ENCODE measurements at places on chromosomes 2 and 18. TPM values are rescaled to one million over a fixed set of nuclear protein-coding genes. Genes with fewer than 3 reads are reported as not detected.

COL4A4 gene
- total RNA-seq = not detected

GRCh38 chr2:199433204-199433832 is 24.4 kb downstream of the SATB2 start:
- H3K36me3 ChIP-seq = peaks cover 37% of the 10 kb centered on the region
- peaks cover 14% of the 10 kb centered on the region for H3K4me1 ChIP-seq
- no peaks in the 10 kb centered on the region for H3K27me3 ChIP-seq
- no peak overlapping the region for H3K27ac ChIP-seq
- no peak overlapping the region for H3K4me3 ChIP-seq
- DNase-seq = no peak

PLEK gene
- total RNA-seq = not detected

DNA sequence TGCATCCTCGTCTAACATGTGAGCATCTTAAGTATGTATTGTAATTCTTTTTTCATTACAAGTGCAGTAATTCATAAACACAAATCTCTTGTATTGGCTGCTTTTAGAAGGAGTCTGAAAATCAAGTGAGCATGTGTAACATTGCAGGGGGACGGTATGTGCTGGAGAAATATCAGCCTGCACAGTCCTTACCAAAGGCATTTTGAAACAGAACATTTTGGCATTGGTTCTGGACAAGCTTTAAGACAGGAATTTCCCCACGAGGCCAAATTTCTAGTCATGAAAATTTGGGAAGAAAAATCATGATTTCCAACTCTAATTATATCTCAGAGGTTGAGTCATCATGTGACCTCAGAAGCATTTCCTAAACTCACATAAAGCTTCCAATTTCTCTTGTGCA is 24.7 kb upstream of the NRP2 start:
- H3K4me1 ChIP-seq = peaks cover 28% of the 10 kb centered on the region
- H3K27ac ChIP-seq = no peak overlapping the region
- H3K36me3 ChIP-seq = no peaks in the 10 kb centered on the region
- no peak for DNase-seq
- no peaks in the 10 kb centered on the region for H3K27me3 ChIP-seq
- no peak overlapping the region for H3K4me3 ChIP-seq

DNA sequence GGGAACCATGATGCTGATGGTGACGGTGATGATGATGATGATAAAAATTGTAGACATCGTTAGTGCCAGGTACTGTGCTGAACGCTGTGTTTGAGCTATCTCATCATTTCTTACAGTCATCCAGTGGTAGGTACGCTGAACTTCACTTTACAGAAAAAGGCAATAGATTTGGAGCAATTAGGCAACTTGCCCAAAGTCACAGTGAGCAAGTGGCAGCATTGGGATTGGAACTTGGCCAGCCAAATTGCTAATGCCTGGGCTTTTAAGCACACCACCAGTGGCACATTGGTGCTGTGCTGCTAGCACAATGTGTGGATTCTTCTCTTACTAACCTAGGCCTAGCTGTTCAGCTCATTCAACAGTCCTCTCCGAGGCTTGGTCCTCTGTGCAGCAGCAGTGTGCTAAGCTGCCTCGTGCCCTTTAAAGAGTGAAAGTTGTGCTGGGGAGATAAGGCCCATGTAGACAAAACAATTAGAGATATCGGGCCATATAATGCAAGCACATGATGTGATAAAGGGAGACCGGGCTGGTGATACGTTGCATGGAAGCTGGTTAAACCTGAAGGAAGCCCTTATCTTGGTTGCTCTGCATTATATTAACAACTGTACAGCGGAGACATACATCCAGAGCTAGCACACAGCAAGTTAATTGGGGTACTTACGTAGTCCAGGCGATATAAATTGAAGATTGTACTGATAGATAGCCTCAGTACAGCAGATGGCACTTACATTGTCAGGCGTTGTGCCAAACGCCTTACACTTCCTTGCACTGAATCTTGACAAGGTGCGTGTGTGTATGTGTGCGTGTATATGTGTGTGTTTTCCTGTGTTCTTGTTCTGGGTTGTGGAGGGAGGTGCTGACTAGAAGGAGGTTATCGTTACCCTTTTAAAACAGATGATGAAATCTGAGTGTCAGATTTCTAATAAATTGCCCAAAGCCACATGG is 28.4 kb downstream of the HK2 start:
- H3K4me3 ChIP-seq = no peak overlapping the region
- DNase-seq = no peak
- H3K27ac ChIP-seq = no peak overlapping the region
- H3K4me1 ChIP-seq = peaks cover 17% of the 10 kb centered on the region

FOXD4L1 gene
- total RNA-seq = not detected

GRCh38 chr2:48092846-48093803 is 186.8 kb upstream of the FBXO11 start:
- no peaks in the 10 kb centered on the region for H3K4me1 ChIP-seq
- no peaks in the 10 kb centered on the region for H3K36me3 ChIP-seq
- H3K27ac ChIP-seq = no peak overlapping the region
- DNase-seq = no peak
- H3K4me3 ChIP-seq = no peak overlapping the region

GRCh38 chr2:15666861-15667808 is 75.5 kb downstream of the DDX1 start:
- no peak overlapping the region for H3K27ac ChIP-seq
- no peaks in the 10 kb centered on the region for H3K4me1 ChIP-seq
- no peaks in the 10 kb centered on the region for H3K36me3 ChIP-seq
- no peaks in the 10 kb centered on the region for H3K27me3 ChIP-seq
- DNase-seq = no peak

DNA sequence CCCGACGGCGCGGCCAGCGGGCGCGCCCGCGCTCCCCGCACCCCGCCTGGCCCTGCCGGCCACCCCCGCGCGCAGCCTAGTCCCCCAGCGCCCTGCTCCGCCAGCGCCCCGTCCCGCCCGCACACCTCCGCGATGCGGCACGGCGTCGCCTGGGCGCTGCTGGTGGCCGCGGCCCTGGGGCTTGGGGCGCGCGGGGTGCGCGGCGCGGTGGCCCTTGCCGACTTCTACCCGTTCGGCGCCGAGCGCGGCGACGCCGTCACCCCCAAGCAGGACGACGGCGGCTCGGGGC is 232 bp downstream of the SNED1 start:
- H3K4me3 ChIP-seq = peak overlapping the region; percentile 93
- H3K27me3 ChIP-seq = no peaks in the 10 kb centered on the region
- DNase-seq = no peak
